ENCODE measurements at places on chromosomes 12 and 14.

GRCh38 chr14:85380881-85381280, 149.1 kb upstream of the FLRT2 start:
- no peak for ATAC-seq

DNA sequence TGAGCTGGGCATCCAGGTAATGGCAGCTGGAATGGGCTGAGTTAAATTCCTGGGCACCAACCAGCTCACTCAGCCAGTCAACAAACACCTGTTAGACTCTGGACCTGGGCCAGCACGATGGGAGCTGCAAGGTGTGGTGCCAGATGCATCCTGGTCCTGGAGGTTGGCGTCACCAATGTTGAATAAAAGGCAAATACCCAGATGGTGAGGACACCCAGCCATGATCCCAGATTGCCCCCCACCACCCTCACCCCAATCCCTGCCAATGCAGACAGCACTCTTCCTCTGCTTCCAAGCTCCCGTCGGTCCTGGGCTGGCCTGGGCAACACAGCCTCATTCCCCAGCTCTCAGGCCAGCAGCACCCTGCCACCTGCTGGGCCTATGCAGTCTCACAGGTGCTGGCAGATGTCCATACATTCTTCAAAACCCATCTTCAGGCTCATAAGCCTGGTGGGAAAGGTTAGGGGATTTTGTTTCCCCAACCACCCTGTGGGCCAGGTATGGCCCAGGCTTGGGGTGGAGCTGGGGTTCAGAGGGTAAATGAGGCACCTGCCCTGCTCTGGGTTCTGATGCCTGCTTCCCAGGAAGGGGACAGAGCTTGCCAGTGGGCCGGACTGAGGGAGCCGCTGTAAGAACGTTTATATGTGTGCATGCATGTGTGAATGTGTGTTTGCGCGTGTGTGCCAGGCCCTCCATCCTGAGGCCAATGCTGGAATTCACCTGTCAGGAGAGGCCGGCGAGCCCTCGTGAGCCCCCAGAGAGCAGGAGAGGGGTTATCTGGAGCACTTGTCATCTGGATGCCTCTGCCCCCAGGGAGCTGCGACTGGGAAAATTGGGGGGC, 58.0 kb downstream of the LGMN start:
- ATAC-seq, result peak; percentile 24

DNA sequence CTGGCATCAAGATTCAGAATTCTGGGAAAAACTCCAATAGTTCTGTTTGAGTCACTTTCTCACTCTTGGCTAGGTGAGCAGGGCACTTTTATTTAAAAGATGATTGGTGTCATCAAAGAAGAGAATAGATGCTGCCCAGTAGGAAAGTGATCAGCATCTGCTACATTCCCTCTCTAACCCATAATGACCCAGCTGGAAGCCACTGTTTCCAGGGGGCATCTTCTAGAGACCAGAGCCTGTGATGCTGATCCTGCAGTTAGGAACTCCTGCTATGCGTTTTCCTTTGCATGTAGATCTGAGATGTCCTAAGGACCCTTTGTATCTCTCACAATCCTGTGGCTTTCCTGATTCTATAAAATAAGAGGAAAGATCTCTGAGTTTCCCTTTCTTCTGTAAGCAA, 79.9 kb upstream of the TMTC1 start:
- ATAC-seq, result no peak

- ATAC-seq, result no peak
Measured at GRCh38 chr12:105214670-105215375, 21.2 kb downstream of the APPL2 start.

GRCh38 chr12:116896411-116896924, 14.3 kb upstream of the FBXW8 start:
- no peak for ATAC-seq

- no peak for ATAC-seq
Measured at GRCh38 chr12:44002607-44003006, 166.7 kb downstream of the TMEM117 start.

GRCh38 chr14:98226411-98226810, 1045.6 kb downstream of the BCL11B start:
- no peak for ATAC-seq

GRCh38 chr12:61254225-61254624, 1006.0 kb upstream of the USP15 start:
- ATAC-seq, result no peak

DNA sequence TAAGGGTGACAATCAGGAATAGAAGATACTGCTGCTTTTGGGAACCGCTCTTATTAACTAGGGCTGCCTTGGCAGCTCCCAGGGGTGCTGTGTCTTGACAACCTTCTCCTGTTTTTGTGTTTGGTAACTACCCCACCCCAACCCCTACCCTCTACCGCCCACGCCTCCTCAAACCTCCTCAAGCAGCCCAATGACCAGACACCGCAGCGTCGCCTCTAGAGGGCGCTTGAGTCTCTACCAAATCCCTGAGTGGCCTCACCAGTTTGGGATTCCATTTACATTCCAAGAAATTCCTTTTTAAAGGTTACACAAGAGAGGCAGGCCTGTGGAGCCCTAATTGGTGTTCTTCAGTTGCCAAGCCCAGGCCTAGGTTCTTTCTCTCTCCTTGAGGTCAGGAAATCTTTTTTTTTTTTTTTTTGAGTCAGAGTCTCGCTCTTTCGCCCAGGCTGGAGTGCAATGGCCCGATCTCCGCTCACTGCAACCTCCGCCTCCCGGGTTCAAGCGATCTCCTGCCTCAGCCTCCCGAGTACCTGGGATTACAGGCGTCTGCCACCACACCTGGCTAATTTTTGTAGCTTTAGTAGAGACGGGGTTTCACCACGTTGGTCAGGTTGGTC, 72.4 kb upstream of the USP44 start:
- no peak for ATAC-seq

GRCh38 chr14:59337141-59337611, 128.0 kb downstream of the GPR135 start:
- no peak for ATAC-seq

GRCh38 chr12:79482323-79482722, 208.4 kb downstream of the PAWR start:
- ATAC-seq, result no peak

- no peak for ATAC-seq
Measured at GRCh38 chr12:76135456-76135855, 51.0 kb upstream of the NAP1L1 start.

DNA sequence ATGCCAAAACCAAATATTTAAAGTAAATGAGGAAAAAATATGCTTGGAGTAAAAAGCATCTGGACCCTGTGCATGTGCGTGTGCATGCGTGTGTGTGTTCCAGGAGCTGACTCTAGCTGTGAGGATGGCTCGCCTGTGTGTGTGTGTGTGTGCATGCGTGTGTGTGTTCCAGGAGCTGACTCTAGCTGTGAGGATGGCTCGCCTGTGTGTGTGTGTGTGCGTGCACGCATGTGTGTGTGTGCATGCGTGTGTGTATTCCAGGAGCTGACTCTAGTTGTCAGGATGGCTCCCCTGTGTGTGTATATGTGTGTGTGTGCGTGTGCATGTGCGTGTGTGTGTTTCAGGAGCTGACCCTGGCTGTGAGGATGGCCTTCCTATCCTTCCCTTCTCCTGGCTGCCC, 357.7 kb downstream of the CACNA1C start:
- ATAC-seq, result no peak

DNA sequence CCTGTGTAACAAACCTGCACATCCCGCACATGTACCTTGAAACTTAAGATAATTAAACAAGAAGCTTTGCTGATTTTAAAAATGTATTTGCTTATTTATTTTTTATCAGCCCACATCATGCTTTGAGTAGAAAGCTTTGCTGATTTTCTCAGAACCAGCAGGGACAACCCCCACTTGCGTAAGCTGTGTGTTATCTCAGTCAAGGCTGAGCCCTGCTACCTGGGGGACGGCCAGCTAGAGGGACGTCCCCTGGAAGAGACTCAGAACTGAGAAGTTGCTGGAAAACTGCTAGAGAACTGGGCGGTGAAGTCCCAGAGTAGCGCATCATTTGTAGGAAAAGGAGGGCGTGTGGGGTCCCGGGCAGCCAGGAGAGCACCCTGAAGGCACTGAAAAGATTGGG, 4.1 kb upstream of the PLEK2 start:
- ATAC-seq, result no peak

DNA sequence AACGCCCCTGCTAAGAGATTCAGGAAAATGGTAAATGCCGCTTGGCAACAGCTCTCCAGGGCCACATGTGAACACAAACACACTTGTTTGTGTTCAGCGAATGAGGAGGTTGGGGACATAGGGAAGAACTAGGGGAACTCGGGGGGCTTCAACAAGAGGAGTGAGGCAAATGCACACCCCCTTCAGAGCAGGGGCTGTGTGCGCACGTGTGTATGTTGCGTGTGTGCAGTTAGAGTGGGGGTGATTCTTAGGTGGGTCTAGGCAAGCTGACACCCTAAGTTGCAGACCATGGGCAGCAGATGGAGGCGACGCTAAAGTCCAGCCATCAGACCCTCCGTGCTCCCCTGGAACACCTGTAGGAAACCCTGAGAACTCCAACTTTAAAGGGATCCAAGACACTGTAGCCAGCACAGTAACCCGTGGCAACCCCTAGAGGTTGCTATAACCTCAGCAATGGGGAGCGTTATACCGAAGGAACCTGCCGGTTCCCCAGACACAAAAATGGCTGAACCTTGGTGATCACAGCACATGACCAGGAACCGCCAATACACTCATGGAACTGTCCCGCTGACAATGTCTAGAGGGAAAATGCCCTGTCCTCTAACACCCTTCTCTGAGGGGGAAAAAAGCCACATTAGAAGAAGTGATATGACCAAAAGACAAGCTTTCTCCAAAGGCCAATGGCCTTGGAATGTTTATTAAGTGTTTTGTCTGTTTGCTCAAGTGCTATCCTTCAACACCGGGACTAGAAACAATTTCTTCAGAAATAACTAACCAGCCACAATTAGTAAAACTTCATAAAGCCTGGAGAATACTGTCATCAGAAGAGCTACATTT, 86.5 kb upstream of the CEP83 start:
- no peak for ATAC-seq

GRCh38 chr12:98838231-98838647, 193.1 kb downstream of the APAF1 start:
- no peak for ATAC-seq

- no peak for ATAC-seq
Measured at GRCh38 chr12:66664076-66664475, 14.8 kb downstream of the GRIP1 start.

- ATAC-seq, result no peak
Measured at GRCh38 chr12:59916988-59917387, 321.2 kb downstream of the SLC16A7 start.

GRCh38 chr14:64515053-64515452, 10.5 kb downstream of the ZBTB1 start:
- no peak for ATAC-seq

GRCh38 chr12:89874146-89874545, 165.5 kb upstream of the ATP2B1 start:
- ATAC-seq, result no peak

GRCh38 chr14:61661471-61662400, 33.6 kb upstream of the HIF1A start:
- peak; percentile 12 for ATAC-seq

DNA sequence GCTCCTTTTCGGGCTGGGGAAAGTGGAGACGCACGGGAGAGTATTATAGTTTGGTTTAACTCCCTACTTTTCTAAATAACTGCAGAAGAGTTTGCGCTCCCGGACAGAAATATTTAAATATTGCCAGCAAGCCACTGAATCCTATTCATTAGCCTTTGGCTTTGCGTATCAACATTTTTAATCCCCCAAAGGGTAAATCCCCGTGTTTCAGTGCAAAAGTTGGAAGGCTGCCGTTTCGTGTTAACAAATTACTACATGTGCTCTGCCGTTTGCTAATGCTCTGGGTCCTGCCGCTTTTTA, 372 bp upstream of the DPF3 start:
- ATAC-seq, result no peak

DNA sequence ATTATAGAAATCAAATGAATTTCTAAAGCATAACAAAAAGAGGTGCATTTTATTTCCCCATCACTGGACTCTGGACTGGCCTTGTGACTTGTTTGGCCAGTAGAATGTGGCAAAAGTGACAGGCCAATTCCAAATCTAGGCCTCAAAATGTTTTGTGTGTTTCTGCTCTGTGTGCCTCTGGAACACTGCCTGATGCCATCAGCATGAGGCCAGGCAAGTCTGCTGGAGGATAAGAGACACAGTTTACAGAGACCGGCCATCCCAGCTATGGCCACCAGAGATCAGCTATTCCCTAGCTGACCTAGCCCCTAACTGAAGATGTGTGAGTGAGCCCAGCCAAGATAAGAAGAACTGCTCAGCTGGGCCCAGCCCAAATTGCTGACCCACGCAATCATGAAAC, 32.9 kb downstream of the ASCL1 start:
- ATAC-seq, result no peak

- no peak for ATAC-seq
Measured at GRCh38 chr12:76859611-76860010, 19.2 kb downstream of the CSRP2 start.

DNA sequence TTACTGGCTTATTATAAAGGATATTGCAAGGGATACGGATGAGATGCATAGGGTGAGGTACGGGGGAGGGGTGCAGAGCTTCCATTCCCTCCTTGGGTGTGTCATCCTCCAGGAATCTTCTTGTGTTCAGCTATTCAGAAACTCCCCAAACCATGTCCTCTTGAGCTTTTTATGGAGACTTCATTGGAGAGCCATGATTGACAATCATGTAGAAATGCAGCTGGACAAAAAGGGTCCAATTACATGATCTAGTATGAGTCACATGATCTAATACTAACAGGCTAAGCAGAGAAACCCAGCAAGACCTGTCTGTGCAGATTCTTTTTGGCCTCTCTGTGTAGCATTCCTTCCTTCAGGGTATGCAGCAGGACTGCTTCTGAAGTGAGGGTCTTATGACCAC, 23.9 kb upstream of the FLVCR2 start:
- ATAC-seq, result no peak

DNA sequence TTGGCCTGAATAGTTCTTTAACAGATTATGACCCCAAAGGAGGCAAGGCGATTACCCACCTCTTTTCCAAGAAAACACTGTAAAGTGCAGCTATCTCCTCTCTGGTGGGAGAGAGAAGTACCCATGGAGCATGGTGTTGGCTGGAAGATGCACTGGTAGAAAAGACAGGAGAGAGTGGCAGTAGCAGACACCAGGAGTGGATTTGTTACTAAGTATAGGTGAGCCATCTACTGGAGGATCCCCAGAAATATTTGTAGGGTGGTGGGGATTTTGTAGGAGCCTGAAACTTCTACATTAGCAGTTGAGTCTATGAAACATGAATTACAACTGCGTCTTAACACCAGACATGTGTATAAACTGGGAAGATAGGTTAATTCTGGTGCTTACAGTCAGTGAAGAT, 148.0 kb downstream of the SLC38A4 start:
- no peak for ATAC-seq

DNA sequence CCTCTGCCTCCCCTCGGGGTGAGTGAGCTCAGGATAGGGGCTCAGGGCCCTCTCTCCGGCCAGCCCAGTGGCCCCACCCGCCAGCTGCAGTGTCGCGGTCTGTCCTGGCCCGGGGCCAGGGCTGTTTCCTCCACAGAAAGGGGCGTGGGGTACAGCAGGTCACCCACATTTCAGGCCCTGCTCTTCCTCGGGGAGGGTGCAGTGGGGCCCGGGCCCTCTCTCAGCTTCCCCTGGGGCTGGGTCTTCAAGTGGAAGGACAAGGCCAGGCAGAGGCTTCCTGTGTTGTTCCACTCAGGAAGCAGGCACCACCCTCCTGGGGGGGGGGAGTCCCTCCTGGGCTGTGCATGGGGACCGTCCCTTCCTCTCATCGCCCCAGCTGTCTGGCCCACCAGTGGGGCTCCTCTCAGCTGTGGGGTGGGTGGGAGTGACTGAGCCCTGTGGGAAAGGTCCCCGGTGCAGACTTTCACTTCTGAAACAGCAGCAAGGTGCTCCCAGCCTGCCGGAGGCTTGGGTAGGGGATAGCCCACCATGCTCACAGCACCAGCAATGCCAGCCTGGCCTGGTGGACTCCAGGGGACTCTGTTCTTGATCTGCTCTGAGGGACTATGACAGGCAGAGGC, 3.7 kb downstream of the GPR132 start:
- ATAC-seq, result peak; percentile 32

All from activated CD4-positive, CD25-positive, alpha-beta regulatory T cell treated with anti-CD3 and anti-CD28 coated beads, Interleukin-2, amount 50 U/mL, for 24 hours (primary cell).